ENCODE measurements at places on chromosomes 13 and 19.

GRCh38 chr19:49434907-49435583, 6.3 kb downstream of the SLC17A7 start:
- DNase-seq, result no peak

- no peak for DNase-seq
Observed at GRCh38 chr13:109131698-109132257, 502.4 kb downstream of the MYO16 start.

DNA sequence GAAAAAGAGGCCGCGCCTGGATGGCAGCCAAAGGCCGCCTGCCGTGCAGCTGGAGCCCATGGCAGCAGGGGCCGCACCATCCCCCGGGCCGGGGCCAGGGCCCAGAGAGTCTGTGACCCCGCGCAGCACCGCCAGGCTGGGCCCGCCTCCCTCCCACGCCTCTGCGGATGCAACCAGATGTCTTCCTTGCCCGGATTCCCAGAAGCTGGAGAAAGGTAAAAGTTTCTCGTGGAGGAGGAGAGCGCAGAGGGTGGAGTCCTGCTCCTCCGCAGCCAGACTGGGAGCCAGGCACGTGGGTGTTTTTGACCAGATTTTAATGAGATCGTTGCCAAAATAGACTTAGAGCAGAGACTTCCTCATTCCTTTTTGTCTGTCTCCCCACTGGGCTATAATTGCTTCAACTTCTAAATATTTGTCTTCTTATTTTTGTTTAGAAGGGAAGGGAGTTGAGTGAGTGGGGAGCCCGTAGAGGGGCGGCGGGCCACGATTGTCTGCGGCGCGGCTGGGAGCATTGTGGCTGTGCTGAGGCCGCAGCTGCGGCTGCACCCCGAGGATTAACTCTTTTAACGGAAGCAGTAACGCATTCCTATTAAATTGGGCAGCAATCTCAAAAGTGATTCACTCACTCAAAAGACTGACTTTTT, 22.8 kb upstream of the NDUFS7 start:
- DNase-seq, result no peak

GRCh38 chr13:96033220-96034015, 19.8 kb downstream of the UGGT2 start:
- no peak for DNase-seq

- no peak for DNase-seq
Observed at GRCh38 chr13:79725841-79726240, 244.9 kb downstream of the NDFIP2 start.

- DNase-seq, result no peak
Observed at GRCh38 chr13:27083183-27083582, 88.4 kb downstream of the USP12 start.

DNA sequence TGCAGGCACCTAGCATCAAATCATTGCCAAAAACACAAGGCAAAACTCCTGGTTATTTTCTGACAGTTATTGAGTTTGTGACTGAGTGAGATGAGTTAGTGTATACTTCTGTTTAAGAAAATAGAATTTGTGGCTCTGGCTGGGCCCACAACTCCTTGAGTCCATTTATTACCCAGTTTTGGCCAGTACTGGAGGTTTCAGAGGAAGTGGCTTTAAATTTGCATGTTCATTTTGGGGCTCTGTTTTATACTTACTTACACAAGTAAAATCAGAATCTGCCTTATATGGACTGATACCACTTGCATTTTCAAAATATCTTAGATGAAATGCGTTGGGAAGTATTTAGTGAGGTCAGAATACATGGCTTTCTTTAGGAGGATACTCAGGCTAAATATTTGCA, 29.0 kb downstream of the TNFSF11 start:
- no peak for DNase-seq

GRCh38 chr13:96072392-96072791, 17.5 kb upstream of the HS6ST3 start:
- DNase-seq, result no peak

DNA sequence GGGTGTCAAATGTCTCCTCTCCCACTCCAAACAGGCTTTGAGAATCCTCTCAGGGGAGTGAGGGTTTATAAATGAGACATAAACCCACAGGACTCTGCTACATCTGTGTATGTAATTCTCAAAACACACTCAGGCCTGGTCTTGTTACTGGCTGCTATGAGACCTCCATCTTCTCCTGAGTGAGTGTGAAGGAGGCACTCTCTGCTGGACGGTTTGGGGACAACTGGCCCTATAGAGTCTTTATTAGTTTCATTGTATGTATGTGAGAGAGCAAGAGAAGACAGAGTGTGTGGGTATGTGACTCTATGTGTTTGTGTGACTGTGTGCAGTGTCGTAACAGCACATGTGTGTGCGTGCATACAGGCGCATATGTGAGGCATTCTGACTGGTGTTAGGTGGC, 9.6 kb upstream of the CYP4F12 start:
- no peak for DNase-seq

DNA sequence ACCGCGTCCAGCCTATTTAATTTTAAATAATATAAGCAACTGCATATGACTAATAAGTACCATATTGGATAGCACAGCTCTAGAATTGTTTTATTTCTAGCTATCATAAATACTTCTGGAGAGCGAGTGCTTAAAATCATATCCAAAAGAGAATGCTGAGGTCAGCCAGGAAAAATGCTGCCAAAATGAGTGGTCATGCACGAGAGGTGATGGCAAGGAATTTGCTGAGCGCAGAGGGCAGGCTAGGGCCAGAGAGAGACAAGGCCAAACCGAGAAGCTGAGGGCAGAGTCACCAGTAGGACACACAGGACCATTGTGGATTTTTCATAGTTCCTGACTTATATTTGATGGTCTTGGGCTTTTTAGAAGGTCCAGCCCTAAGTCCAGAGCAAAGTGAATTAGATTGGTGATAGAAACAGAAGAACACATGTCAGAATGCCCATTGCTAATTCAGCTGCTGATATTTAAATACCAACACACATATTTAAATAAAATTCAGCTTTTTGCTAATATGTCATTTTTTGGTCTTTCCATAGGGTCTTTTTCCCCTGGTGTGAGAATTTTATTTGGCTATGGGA, 33.6 kb upstream of the UBL3 start:
- DNase-seq, result no peak

DNA sequence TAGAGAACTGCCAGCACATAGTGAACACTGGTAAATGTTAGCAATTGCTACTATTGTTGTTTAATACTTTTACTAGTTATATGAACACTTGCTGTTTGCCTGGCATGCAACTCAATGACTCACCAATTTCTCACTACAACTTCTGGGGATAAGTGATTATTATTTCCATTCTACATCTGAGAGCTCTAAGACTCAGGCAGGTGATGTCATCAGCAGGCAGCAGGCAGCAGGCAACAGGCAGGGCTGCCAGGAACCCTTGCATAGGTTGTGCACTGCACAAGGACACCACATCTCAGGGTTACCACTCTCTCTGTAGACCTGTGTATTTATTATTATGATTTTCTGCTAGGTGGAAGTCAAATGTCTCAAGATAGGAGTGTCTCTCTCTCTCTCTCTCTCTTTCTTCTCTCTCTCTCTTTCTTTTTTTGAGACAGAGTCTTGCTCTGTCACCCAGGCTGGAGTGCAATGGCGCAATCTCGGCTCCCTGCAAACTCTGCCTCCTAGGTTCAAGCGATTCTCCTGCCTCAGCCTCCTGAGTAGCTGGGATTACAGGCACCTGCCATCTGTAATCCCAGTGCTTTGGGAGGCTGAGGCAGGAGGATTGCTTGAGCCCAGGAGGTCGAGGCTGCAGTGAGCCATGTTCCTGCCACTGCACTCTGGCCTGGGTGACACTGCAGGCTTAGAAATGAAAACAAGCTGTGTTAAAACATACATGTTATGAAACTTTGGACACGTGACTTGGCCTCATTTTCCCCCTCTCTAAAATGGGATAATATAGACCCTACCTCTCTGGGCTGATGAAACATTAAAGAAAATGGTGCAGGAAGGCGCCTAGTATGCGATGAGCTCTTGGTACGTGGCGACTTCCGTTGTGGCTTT, 22.7 kb downstream of the HPN start:
- DNase-seq, result peak; percentile 59

DNA sequence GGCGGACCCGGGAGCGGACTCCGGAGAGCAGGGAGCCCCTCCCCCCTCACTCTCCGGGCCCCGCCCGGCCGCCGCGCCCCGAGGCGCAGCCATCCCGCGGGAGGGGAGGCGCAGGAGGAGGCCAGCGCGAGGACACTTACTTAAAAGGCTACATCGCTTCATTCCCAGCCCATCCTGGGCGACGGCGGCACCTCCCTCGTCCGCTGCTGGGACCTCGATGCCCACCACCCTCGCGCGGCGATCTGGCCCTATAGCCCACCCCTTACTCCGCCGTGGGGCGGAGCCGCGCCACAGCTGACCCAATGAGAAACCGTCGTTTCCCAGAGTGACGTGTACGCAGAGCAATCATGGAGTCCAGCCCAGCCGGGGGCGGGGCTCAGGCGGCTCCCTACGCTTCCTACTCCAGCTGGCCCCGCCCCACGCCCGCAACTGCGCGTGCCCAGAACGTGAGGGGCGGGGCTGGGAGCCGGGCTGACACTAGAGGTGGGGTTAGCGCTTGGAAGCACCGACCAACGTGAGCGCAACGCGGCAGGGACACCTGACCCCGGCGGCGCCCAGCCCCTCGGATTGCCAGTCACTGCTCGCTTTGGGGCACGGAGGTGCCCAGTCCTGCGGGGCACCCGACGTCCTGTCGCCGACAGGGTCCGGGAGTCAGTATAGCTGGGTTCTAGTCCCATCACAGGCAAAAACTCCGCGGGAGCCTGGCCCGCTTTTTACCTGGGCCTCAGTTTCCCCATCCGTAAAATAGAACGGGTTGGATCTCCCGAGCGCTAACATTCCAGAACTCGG, at the start of gene ANKRD27:
Gene ANKRD27 (minus strand): TSS at position 250 of the 789 bp plus-strand sequence. CDS start 16,165 bp downstream, outside the sequence.
- peak; percentile 97 for DNase-seq

Data from kidney capillary endothelial cell (primary cell).